CD4-positive, alpha-beta T cell treated with Interleukin-15 for 4 hours (primary cell): ENCODE measurements at places on chromosomes 13 and 19.
A peak's percentile ranks its signal among the peaks of the same experiment; 100 is the strongest.

GRCh38 chr13:66508153-66508909 lies 721.8 kb downstream of the PCDH9 start:
- no peak for DNase-seq

DNA sequence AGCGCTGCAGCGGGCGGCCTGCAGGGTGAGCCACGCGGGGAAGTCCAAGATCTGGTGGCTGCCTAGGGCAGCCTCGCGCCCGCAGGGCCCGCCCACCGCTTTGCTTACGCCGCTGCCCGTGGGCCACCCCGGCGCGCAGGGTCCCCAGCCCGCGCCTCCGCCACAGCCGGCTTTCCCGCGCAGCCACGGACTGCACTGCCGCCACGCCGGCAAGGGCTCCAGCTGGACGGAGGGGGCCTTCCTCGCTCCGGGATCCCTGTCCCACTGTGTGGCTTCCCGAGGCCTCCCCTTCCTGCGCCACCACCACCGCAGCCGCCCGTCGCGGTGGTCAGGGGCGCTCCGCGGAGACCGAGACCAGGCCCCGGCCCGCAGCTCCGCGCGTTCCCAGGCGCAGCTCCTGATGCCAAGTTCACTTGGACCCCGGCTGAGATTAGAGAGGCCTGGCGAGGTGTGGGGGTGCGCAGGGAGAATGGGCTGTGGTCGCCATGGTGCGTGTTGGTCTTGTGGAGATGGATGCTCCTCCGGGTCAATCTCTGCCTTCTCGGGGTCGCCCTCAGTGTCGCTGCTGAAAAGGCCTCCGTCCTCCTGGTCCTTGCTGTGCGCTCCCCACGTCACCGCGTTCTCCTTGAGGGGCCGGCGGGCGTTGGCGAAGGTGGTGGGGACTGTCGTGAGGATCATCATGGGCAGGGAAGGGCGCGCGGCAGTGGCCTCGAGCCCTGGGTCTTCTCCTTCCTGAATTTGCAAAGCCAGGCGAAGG lies 17.9 kb upstream of the RNF17 start:
- DNase-seq = no peak

DNA sequence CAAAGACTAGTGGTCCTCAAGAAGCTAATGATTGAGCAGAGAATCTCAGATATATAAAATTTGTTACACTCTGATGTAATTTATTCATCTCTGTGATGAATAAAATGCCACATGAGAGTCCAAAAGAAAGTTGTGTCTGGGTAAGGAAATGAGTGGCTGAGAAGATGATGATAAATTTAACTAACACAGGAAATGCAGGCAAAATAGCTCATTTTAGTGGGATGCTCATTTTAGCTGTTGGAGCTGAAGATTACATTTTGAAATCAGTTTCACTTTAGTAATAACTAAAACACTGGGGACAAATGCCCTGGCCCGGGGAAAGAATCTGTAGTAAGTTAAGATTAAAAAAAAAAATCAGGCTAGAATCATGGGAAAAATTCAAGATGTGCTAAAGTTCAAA lies 35.2 kb downstream of the SPRY2 start:
- no peak for DNase-seq

GRCh38 chr19:17553256-17553655 lies 2.2 kb upstream of the COLGALT1 start:
- DNase-seq = no peak

- DNase-seq = no peak
Observed at GRCh38 chr19:17069193-17069592, 6.1 kb downstream of the HAUS8 start.

GRCh38 chr13:39603424-39603947 lies 493 bp upstream of the LHFPL6 start:
- DNase-seq = no peak

DNA sequence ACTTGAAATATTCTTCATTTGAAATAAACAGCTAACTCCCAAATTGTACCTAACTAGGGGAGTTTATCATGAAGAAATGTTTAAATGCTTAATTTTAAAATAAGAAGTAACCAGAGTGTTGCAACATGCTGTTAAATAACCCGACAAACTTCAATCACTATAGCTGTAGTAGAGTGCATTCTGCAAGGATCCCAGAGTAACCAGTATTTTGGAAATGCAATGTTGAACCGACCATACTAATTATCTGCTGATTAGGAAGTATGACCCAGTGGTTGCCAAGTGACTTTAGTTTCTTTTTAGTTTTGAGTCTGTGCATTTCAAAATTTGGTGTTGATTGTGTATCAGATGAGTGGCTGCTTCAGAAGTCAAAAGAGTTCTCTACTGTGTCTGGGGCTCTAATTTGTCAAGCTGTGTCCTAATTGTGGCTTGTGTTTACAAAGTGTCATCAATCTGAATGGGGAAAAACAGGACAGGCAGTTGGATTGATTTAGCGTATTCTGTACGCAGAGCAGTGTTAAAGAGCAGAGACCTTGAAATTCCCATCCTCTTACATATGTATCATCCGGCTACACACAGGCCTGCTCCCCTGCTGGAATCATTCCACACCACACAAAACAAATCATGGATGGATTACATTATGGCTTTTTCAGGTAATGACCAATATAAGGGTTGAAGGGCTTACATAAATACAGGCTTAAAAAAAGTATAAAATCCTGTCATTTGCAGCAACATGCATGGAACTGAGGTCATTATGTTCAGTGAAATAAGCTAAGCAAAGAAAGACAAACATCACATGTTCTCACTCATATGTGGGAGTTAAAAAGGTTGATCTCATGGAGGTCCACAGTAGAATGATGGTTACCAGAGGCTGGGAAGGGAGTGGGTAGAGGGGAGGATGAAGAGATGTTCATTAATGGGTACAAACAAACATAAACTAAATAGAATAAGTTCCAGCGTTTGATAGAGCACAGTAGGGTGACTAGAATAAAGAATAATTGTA lies 351.5 kb downstream of the KLF12 start:
- DNase-seq = no peak

- DNase-seq = peak; percentile 96
Observed at GRCh38 chr19:58154679-58155648, 4.4 kb upstream of the ZNF329 start.

DNA sequence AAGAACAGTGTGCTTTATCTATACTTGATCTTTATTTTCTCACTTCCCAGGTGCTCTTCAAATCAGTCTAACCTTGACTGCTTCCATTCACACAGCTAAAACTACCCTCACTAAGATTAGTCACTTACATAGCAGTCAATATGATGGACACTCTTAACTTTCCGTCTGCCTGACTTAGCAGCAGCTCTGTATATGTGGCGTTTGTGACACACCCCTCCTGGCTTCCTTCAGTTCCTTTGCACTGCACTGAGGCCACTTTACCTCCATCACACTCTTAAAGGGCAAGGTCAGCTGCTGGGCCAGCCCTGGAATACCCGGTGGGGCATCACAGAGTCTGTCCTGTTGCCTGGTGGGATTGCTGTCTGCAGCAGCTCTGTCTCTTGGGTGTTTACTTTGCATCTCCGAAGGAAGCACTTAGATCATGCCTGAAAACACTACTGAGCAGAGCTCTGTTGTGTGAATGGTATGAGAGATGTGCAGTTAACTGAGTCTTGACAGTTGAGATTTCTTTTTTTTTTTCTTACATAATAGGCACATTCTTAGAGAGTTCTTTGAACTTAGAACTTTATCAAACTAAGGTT lies 35.6 kb upstream of the IL17D start:
- DNase-seq = no peak

DNA sequence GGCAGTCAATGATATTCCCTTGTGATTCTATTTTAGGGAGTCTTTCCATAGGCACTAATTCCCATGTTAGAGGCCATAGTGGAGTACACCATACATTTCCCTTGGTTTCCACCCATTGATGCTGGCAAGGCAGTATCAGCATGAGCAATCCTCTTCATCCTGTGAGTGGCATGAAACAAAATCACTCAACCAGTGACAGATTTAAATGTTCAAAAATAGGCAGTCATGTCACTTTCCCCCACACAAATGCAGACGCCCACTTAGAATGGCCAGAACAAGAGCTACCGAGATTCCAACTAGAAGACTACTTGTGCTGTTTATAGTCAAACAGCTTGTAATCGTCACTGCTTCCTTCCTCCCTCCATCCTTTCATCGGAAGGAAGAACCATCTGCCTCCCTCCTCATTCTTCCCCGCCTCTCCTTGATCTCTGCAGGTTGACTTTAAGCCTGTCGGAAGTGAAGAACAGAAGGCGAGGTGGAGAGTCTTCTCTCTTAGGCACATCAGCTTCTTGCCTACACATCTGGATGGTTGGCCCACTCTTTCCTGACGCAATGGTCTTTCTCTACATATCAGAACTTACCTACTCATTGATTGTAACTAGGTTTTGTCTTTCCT lies 22.6 kb downstream of the RASL11A start:
- DNase-seq = no peak

DNA sequence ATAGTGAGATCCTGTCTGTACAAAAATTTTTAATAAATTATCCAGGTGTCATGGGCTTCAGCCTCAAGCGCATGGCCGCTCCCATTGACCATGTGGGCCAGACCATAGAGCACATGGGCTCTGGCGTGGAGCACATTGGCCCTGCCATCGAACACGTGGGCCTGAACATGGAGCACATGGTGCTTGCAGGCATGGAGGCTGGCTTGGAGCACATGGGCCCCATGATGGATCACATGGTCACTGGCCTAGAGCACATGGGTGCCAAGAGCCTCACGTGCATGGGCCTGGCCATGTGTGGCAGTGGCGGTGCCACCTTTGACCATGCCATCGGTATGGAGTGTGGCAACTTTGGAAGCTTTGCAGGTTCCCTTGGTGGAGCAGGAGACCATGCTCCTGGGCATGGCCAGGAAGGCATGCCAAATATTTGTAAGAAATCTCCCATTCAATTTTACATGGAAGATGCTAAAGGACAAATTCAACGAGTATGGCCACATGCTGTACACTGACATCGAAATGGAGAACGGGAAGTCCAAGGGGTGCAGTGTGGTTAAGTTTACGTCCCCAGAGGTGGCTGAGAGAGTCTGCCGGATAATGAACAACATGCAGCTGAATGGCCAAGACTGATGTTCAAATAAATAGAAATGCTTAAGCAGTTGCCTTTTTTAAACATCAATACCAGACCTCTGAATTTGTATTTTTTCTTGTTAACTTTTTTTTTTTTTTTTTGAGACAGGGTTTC lies 21.3 kb upstream of the SLC1A5 start:
- no peak for DNase-seq

DNA sequence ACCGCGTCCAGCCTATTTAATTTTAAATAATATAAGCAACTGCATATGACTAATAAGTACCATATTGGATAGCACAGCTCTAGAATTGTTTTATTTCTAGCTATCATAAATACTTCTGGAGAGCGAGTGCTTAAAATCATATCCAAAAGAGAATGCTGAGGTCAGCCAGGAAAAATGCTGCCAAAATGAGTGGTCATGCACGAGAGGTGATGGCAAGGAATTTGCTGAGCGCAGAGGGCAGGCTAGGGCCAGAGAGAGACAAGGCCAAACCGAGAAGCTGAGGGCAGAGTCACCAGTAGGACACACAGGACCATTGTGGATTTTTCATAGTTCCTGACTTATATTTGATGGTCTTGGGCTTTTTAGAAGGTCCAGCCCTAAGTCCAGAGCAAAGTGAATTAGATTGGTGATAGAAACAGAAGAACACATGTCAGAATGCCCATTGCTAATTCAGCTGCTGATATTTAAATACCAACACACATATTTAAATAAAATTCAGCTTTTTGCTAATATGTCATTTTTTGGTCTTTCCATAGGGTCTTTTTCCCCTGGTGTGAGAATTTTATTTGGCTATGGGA lies 33.6 kb upstream of the UBL3 start:
- no peak for DNase-seq

DNA sequence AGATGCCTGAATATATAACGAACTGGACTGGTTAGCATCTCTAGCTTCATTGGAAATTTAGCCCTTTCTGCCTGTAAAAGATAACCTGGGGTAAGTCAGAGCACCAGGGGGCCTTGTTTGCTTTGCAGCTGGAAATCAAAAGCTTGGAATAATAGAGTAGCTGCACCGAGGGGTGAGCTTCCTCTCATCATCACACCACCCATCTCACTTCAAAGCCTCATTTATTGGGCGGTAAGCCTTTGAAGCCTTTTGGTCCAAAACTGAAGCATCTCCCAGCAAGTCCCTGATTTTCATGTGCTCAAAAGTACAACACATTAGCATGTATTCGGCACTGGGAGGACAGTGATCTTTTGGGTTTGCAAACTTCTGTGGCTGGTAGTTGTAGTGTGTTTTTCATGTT lies 405.1 kb downstream of the FOXO1 start:
- no peak for DNase-seq

GRCh38 chr19:871446-872265 lies 12.2 kb downstream of the CFD start:
- no peak for DNase-seq

DNA sequence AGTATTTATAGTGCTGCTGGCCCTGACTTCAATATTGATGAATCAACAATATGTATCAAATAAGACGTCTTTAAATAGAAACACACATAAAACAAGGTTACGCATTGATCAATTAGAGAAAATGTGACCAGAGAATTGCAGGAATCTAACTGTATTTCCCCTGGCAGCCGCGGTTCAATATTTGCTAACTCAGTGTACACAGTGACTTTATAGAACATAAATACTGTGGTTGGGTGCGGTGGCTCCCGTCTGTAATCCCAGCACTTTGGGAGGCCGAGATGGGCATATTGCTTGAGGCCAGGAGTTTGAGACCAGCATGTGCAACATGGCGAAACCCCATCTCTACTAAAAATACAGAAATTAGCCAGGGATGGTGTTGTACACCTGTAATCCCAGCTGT lies 22.8 kb upstream of the UPF3A start:
- DNase-seq = no peak

DNA sequence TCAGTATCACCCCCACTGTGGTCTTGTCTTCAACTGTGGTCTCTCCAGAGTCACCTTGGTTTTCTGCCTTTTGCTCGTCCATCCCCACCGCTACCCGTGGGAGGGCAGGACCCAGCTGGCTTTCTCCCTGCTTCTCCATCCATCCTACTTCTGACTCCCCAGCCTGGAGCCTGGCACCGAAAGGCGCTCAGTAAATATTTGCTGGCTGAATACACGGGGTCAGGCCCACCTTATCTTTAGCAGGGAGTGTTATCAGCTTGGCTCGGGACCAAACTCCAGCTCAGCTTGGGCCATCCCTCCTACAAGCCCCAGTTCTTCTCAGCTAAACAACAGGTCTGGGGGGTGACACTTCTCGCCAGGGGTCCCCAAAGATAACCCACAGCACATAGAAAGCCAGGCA lies 62.0 kb upstream of the KLF2 start:
- no peak for DNase-seq

DNA sequence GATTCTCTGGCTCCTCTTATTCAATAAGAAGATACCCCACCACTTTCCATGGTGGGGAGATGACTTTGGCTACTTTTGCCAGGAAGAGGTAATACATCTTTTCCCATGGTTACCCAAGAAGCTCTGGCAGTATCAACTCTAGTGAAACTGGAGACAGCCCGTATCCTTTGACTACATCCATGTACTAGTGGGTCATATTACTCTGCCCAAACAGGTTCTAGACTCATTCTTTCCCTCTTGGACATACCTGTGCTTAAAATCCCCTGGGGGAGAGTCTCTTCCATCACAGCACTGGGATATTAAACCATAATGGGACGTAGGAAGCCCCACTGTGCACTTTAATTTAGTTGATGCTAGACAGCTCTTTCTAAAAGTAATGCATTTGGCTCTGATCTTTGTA lies 144.7 kb upstream of the KLF12 start:
- DNase-seq = no peak

- no peak for DNase-seq
Observed at GRCh38 chr19:38386971-38387549, 774 bp downstream of the GGN start.

GRCh38 chr19:12092956-12093355 lies 28.4 kb downstream of the ZNF844 start:
- DNase-seq = no peak

GRCh38 chr13:46134961-46135522 lies 30.2 kb upstream of the CPB2 start:
- DNase-seq = no peak
